ENCODE measurements at places on chromosomes 1 and 21. TPM values are rescaled to one million over a fixed set of nuclear protein-coding genes. Genes with fewer than 3 reads are reported as not detected.

DNA sequence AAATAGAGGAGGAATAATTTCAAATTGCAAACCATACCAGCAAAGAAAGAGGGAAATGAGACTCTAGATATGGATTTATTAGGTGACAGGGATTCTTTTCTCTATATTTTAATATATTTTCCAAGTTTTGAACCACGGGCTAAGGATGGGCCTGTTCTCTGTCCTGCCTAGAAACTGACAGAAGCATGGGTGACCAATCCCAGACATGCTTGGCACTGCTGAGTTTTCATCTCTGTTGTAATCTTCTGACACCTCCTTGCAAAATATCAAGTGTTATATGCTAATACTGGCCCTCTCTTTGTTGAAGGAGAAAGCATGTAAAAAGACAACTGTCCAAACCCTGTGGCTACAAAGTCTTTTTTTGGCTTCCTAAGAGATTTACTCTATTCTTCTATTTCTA lies 774 bp upstream of the ANGPTL7 start:
- no peak for DNase-seq

The ZMYND12 gene
- not detected for total RNA-seq

GRCh38 chr21:15285556-15285955 lies 220.8 kb upstream of the NRIP1 start:
- DNase-seq, result no peak

DNA sequence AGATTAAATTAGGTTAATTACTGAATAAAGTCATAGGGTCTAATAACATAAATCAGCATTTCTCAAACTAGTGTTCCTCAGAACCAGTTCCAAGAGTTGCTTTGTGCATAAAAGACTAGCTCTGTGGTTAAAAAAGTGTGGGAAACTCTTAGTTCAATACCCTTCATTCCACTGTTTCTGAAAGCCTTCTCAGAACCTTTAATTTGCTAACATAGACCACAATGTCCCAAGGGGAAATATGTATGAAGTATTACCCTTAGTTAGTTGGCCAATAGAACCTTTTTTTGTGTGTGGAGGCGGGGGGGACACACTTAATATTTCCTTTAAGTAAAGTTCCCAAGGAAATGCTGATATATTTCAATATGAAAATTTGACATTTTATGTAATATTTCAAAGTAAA lies 20.4 kb downstream of the ODF2L start:
- DNase-seq, result no peak

DNA sequence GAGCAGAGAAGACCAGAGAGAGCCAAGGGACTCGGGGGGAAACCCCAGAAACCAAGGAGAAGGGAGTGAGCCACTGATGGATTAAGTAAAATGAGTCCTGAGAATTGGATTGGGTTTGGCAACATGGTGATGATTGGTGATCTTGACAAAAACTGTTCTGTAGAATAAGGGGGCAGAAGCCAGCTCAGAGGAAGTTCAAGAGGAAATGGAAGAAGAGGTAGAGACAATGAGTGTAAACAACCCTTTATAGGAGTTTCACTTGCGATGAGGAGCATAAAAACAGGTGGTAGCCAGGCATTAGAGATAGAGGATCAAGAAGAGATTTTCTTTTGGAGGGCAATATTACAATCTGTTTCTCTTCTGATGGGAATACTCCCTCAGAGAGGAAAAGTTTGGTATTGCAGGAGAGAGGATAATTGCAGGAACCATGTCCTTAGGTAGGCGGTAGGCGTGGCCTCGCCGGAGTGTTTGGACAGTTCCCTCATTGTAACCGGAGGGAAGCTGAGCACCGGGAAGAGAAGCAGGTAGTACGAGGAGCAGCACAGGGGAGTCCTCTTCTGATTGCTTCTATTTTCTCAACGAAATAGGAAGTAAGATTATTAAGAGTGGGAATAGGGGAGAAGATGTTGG lies 68.4 kb upstream of the TENT5C start:
- peak; percentile 3 for DNase-seq

DNA sequence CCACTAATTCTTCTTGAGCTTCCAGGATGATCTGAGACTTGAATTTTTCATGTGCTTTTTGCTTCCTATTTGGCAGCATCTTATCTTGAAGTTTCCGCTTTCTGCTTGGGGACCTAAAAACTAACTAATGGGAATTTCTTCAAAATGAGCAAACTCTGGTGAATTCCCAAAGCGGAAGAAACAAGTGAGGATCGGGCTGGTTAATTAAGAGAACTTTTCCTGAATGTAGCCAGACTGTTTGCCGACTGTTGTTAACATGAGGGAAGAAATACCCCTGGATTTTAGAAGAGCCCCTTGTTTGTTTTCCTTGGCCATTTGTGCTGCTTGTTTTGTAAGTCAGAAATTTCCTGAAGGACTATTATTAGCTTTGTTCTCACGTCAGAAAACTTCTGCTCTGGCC lies 6.1 kb upstream of the SELE start:
- no peak for DNase-seq

The IVL gene
- total RNA-seq, result not detected

The CA14 gene
- not detected for total RNA-seq

DNA sequence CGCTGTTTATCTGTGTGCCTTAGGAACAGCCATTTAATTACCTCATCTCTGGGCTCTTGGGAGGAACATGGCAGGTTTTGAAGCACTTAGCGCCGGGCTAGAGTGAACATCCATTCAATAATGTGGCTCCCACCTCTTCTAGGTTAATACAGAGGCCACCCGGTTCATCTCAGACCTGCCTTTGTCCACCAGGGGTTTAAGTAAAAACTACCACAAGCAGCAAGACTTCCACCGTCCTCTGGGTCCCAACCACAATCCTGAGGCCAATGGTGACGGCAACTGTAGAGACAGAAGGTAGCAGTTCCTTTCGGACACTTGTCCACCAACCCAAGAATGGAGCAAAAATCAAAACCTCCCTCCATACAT lies 924 bp upstream of the DDOST start:
- DNase-seq, result no peak

GRCh38 chr21:41043014-41043413 lies 124.9 kb upstream of the BACE2 start:
- DNase-seq, result no peak

DNA sequence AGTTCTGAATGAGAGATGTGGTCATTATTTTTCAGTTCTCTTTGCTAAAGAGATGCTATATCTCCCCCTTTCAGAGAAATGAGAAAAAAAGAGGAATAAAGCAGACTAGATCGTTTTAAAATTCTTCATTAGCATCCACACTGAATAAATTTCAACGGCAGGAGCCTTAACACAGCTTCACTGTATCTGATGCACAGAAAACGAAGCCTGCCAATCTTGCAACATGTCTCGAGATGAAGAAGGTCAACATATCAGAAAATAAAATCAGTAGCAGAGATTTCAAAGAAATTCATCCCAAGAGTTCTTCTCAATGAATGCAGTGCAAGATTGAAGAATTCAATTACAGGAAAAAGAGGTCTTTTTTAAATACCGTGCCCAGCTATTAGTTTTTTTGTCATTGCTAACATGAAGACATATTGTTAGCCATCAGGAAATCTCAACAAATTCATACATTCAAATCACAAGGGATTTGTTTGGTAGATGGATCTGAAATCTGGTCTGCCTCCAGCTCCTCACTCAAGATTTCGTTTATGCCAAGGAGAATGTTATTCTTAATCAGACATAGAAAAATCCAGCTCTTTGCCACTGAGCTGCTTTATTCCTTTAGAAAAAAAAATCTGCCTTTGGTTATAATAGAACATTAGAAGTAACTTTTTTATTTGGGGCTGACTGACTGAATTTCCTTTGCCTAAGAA lies 76.4 kb upstream of the DAB1 start:
- no peak for DNase-seq

The MARK1 gene
- total RNA-seq, result 0.34 TPM

The MAP3K7CL gene
- 21.7 TPM for total RNA-seq
